ENCODE measurements at places on chromosomes 3 and 15.

- DNase-seq: no peak
These were observed 50.9 kb upstream of the KPNA4 start for GRCh38 chr3:160616311-160616710.

- DNase-seq: no peak
These were observed 14.1 kb downstream of the ANAPC13 start for GRCh38 chr3:134471521-134472193.

DNA sequence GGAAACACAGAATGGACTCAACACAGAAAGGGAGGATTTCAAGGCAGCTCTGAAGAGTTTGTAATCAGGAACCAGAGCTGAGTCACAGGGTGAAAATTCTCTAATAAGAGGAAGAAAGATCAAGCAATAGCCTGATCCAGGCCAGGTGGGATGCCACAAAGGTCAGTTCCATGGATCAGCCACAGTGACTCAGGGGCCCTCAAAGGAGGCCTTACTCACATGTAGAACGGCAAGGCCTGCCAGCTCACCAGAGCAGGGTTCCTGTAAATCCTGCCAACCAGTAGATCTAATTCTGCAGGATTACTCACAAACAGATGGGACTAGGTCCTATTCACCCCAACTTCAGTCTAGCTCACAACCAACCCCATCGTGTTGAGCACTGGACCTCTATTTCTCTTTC, 78.3 kb upstream of the PPP2R3A start:
- no peak for DNase-seq

DNA sequence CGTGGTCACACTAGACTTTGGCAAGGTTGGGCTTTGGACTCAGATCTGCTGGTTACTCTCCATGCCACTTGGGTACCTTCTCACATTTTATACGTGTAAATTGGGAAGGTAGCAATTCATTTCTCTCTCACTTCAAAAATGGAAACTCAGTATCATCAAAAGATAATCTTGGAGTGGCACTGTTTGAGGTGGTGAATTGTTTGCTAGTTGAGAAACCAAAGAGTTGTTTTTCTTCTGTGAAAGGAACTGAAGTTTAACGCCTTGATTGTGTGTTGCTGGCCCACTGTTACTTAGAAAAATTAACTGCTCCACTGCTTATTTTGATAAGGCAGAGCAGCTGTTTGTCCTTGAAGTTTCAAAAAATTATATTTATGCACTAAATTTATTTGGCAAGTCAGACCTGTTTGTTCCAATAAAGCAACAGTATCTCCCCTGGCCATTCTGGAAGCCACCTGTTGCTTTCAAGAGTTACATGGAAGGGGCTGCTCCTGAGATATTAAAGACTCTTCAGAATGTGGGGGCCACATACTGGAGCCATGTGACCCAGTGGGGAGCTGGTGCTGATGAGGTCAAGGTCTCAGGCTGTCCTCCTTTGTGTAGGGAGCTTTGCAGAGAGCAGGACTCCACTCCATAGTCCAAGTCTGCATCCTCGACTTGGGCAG, 16.2 kb downstream of the PLCL2 start:
- DNase-seq: no peak

GRCh38 chr15:71746719-71747118, 63.6 kb upstream of the NR2E3 start:
- no peak for DNase-seq

DNA sequence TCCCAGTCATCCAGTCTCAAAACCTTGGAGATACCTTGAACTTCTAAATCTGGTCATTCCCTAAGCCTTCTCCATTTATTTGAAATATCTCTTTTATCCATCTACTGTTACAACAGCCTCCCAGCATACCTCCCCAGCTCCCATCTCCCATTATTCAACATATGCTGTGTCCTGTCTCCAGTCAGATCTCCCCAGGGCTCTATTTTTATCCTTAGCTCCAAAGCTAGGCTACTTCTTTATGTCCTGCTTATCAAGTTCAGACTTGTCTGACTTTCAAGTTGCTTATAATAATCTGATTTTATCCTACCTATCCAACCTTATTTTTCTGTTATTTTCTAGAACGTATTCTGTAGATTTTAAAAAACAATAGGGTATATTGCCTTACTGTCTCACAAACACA, 44.2 kb downstream of the IQGAP1 start:
- DNase-seq: no peak

- DNase-seq: no peak
These were observed 23.4 kb upstream of the SLC2A2 start for GRCh38 chr3:171049861-171050444.

- DNase-seq: no peak
These were observed 27.0 kb downstream of the PGBD4 start for GRCh38 chr15:34128898-34129297.

DNA sequence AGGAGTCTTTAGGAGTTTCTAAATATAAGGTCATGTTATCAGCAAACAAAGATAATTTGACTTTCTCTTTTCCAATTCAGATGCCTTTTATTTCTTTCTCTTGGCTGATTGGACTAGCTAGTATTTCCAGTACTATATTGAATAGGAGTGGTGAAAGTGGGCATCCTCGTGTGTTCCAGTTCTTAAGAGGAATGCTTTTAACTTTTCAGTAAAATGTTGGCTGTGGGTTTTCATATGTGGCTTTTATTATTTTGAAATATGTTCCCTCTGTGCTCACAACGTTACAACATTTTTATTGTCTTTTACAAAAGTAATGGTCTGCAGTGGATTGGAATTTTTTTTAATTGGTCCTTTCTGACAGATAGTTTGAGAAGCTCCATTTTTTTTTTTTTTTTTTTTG, 8.2 kb upstream of the ZNF280D start:
- DNase-seq: no peak

DNA sequence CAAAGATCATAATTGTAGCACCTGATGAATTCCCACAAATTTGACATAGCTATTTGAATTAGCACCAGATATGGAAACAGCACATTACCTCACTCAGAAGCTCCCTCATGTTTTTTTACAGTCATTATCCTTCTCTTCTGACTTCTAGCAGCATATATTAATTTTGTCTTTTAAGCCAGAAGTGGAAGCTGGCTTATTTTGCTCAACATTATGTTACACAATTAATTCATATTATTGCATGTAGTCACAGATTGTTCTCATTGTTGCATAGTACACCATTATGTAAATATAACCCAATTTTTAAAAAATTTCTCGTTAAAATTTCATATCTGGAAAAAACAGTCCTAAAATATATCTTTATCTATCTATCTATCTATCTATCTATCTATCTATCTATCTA, 762.3 kb downstream of the TUSC7 start:
- DNase-seq: no peak

GRCh38 chr15:70717237-70717793, 46.0 kb downstream of the UACA start:
- no peak for DNase-seq

DNA sequence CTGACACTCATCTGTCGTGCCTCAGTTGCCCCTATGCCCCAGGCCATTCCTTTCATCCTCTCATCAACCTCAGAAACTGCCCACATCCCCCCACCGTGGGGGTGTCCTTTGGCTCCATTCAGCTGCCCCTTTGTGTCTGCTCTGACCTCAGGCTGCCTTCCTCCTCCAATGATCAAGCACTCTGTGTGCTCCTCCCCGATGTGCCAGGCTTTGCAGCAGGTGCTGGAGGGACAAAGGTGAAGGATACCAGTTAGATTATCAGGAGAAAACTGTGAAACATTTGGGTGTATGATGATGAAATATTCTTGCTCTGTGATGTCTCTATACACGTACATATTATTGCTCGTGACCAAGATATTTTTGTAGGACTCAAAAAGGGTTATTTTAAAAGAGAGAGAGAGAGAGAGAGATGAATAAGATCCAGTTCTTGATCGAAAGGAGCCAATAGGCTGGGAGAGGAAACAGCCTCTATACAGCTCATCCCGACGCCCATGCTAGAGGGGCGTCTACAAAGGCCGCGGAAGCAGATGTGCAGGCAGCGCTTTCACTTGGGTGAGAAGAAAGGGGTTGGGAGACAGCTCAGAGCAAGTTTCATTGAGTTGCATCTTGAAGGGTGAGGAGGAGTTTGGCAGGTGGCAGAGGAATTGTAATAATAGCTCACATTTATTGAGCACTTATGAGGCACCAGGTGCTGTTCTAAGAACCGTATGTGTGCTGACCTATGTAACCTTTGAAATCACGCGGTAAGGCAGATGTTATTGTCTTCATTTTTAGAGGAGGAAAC, 28.3 kb upstream of the ADCY5 start:
- DNase-seq: peak; percentile 48

- no peak for DNase-seq
These were observed 40.8 kb downstream of the LMCD1 start for GRCh38 chr3:8542190-8543135.

- no peak for DNase-seq
These were observed 103.1 kb downstream of the DLG1 start for GRCh38 chr3:197195326-197195725.

DNA sequence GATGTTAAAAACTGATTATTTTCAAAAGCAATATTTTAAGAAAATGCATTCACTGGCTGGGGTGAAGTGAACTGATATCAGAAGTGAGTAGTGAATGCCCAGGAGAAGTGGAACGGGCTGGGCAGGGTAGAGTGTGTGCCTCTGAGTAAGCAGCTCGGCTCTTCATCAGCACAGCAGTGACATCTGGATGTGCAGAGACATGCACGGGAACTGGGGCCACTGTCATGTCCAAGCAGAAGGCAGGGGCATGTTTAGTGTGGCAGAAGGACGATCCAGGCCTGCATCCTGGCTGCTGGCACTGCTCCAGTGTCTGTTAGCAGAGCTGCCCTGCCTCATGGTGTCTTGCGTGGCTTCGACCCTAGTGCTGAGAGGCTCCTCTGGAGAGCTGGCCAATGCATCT, 305.6 kb upstream of the LRRFIP2 start:
- no peak for DNase-seq

DNA sequence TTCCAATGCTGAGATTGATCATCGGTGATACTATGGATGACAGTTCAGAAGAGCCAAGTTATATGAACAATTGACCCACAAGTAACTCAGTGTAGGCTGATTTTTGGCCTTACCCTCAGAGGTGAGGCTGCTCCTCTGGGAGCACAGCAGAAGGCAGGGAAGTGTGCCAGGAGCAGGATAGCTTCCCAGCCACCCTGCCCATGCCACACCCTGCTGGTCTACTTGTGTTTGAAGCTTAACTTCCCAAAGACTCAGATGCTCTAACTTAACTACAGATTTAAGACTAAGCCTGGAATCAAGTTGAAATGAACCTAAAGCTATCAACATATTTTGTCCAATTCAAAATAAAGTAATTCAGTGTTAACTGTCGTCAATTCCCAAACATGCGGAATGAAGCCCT, 77.5 kb downstream of the BOC start:
- DNase-seq: no peak

- no peak for DNase-seq
These were observed 11.2 kb upstream of the KLHL40 start for GRCh38 chr3:42674146-42674545.

GRCh38 chr3:35944926-35945710, 305.8 kb downstream of the ARPP21 start:
- DNase-seq: no peak

DNA sequence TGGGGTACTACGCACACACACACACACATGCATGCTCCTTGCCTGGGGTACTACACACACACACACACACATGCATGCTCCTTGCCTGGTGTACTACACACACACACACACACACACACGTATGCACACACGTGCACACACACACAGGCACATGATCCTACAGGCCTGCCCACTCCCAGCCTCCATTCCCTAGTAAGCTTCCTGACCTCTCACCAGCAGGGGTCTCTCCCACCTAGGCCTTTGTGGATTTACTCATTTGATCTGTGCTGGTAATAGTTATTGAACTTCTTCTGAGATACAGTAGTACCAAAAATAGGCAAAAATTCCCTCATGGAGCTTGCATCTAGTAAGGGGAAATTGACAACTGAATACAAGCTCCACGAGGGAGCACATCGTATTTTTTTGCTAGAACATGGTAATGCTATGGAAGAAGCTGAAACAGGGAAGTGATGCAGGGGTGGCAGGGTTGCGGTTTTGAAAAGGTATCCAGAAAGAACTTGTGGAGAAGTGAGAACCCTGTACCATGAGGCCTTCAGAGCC, 19.1 kb downstream of the TTC21A start:
- peak; percentile 56 for DNase-seq

DNA sequence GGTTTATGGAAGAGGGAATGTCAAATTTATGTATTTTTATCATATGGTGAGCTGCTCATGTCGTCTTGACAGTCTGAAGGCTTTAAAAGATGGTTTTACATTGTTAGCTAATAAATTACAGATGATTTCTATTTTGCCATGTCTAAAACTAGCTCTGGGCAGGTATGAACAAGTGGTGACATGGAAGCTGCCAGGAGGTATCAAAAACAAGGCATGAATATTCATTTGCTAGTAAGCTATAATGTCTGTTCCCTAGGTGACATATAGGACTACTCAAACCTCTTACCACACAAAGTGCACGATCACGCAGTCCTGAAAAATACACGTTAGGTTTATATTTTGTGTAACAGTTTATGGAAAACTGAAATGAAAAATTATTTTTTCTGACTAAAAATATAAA, 34.8 kb downstream of the ST3GAL6 start:
- no peak for DNase-seq

GRCh38 chr15:60454824-60455223, 24.1 kb downstream of the ICE2 start:
- DNase-seq: no peak

DNA sequence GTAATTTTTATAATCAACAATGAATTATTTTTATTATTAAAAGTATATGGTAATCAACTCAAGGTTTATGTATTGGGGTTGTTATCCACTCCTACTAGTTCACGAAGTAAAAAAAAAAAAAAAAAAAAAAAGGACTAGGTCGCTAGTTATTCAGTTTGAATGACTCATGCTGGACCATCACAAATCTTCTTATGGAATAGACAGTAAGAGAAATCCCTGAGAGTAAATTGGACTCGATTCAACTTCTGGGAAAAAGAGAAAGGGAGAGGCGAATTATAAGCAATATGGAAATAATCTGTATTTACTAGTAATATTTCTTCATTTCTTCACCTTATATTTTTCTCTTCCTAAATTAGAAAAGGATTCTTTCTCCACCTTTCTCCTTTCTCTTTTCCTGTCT, 2.0 kb downstream of the MYEF2 start:
- no peak for DNase-seq

DNA sequence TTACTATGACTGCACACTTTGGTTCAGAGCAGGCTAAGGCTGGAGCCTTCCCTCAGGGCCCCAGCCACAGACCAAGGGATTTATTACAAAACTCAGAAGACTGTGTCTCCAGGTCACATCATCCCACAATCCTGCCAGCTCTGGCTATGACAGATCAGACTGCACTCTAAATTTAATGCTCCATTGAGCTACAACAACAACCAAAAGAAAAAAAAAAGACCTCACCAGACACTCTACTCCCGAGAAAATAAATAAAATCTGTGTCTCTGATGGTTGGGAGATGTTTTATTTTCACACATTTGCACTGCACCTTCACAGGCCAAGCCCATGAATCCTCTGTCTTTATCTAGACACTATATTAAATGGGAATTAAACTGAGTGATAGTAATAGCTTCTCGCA, 50.8 kb upstream of the CTNNB1 start:
- DNase-seq: no peak

All from spleen (tissue), 13 donors.